Naive thymus-derived CD4-positive, alpha-beta T cell (primary cell): ENCODE measurements at places on chromosomes 2 and 18. TPM values are rescaled to one million over a fixed set of nuclear protein-coding genes. Genes with fewer than 3 reads are reported as not detected.

GRCh38 chr2:215455958-215456357 is 20.1 kb upstream of the FN1 start:
- DNase-seq: no peak

DNA sequence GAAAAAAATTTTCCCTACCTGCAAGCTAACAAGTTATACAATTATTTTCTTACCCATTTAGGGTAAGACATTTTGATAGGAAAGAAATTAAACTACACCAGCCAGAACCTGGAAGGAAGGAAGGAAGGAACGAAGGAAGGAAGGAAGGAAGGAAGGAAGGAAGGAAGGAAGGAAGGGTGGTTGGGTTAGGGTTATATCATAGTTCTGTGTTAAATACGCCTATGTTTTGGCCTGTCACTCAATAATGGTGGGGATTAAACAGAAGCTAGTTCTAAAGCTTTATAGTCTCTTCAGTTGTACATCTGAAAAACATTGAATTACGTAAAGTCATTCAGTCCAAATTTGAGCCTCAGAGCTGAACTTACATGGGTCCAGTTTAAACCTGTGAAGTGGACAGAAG is 74.9 kb upstream of the DNMT3A start:
- no peak for DNase-seq

GRCh38 chr18:6257950-6258349 is 156.8 kb downstream of the L3MBTL4 start:
- no peak for DNase-seq

DNA sequence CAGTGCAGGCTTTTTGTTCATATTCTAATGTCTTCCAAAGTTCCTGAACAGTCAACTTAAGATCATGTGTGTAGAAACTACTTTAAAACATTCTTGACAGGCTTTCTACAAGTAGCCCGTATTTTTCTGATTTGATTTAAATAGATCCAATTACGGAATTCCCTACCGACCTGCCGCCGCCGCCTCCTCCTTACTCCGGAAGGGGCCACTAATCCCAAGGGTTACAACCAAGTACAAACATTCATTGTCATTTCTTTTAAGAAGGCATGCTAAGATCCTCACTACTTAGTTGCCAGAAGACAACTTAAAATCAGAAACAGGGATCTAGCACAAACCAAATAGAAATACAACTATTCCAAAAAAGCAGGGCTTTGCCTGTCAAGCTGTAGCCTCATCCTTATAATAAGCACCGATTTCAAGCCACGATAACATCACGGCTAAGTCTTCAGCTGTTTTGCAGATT is 784 bp downstream of the WDR33 start:
- no peak for DNase-seq

- peak; percentile 1 for DNase-seq
These were observed 210.0 kb downstream of the RBM43 start for GRCh38 chr2:151051574-151052220.

DNA sequence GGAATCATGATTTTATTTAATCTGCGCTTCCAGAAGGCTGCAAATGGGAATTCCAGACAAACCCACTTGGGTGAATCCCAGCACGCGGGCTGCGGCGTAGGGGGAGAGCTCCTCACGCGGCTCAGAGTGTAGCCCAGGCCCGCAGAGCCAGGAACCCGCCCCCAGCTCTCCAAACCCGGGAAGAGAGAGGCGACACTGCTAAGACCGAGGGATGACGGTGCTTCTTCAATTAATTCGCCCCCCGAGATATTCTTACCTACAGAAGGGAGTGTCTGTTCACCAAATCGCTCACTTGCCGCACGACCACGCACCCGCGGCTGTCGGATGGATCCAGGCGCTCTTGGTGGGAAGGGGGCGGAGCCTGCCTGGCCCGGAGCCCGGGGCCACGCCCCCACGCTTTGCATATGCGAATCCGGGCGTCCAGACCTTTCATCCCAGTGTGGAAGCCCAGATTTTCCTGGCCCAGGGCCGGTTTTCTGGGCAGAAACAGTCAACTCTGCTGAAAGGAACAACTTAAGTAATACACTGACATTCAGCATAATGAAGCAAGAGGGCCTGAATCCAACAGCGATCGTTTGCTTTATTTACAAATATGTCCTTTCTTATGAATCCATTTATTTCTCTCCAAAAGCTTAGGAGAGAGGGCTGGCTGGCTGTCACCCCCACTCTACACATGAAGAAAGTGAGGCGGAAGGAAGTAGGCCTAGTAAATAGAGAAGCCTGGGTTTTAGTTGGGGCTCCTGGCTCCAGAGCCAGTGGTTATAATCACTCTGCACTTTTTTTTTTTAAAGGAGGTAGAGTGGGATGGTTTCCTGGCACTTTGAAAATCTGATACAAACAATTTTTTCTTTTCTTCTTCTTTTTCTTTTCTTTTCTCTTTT is at the start of gene SLC19A3:
TSS of gene SLC19A3 (minus strand) at position 342 of the 881 bp plus-strand sequence. CDS start 15,710 bp downstream, outside the sequence.
- no peak for DNase-seq

GRCh38 chr2:40028792-40029488 is 249.9 kb upstream of the THUMPD2 start:
- DNase-seq: no peak

DNA sequence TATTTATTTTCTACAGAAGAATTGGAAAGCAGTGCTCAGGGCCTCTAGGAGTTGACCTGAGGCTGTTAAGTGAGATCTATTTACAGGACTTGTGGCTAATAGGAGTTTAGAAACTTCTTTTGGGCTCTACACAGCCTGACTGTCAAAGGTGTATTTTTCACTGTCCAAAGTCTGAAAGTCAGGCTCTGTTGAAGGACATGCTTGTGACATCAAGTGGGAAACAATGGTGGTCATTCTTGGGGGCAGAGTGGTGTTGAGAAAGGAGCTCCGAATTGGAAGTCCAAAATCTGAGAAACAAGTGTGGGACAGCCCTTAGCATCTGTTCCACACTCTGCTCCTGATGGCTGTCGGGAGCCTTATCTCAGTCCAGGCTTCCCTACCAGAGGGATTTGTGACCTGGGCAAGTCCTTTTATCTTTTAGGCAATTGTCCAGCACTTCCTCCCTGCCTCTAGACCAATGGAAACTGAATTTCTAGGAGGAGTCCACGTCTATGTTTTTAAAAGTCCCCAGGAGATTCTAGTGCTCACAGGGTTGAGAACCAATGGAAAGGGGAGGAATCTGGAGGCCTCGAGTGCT is 76.4 kb downstream of the LIPG start:
- DNase-seq: no peak

DNA sequence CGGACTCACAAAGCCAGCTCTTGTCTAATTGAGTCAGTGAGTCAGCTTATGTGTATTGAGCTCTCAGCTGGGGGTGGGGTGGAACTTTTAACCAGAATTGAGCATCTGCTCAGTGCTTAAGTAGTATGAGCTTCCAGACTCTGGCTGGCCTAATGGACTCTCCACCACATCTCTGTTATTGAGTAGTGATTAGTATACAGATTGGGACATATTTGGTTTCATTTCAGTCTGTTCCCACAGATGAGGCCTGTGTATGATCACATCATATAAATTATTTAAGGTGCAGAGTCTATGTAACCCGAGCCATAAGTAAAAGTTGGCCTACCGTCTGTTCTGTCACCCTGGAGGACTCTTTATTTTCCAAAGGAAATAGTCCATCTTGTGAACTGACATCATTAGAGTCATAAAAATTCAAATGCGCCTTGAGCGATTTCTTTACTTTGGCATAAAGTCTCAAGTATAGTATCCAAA is 152.1 kb downstream of the THSD7B start:
- DNase-seq: no peak

GRCh38 chr2:27683390-27684071 is 19.8 kb downstream of the SLC4A1AP start:
- DNase-seq: peak; percentile 54

The TMEM150A gene
- total RNA-seq: 17.8 TPM

The ZSWIM2 gene
- not detected for total RNA-seq

The FOXI3 gene
- not detected for total RNA-seq

The ADAM23 gene
- total RNA-seq: 2.5 TPM

The SKOR2 gene
- total RNA-seq: not detected

The DLX2 gene
- 0.16 TPM for total RNA-seq

The OSBPL6 gene
- 0.40 TPM for total RNA-seq

The ANKRD29 gene
- total RNA-seq: 0.18 and 0.24 TPM in 2 replicates

The PFN4 gene
- total RNA-seq: not detected in 2 replicates

The HOXD13 gene
- total RNA-seq: not detected
